ENCODE measurements at places on chromosomes 11 and 22.

- no peak for DNase-seq
Measured at GRCh38 chr11:55852141-55852540, 13.6 kb downstream of the OR5D16 start.

GRCh38 chr11:130071211-130071712 is 1.6 kb downstream of the APLP2 start:
- no peak for DNase-seq

DNA sequence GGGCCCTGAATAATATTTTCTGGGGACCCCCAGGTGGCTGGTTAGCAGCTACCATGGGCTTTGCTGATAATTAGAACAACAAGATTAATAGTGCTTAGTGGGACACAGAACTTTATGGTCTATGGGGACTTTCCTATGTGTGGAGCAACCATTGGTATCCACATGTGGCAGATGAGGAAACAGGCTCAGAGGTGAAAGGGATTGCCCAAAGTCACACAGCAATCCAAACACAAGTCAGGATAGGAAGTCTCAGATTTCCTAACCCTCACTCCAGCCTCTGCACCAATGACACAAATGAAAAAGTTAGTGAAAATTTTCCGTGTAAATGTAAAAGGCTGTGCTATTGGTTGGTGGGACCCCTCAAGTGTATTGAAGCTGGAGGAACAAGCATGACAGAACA is 15.3 kb upstream of the SLCO2B1 start:
- DNase-seq = no peak

DNA sequence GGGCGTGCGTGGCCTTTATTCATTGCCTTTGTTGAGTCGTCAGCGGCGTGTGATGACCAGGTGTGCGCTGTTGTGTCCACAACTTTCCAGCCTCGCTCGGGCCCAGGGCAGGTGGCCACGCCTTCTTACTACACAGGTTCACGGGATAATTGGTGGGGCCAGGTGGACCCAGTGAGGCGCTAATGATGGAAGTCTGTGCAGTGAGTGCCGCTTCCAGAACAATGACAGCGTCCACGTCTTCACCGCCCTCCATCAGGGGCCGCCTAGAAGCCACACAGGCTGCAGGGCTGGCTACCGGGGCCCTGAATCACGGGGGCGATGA is 1197.3 kb downstream of the BRD1 start:
- DNase-seq = no peak

GRCh38 chr11:10655227-10655626 is 38.3 kb downstream of the IRAG1 start:
- no peak for DNase-seq
